Stimulated activated naive CD8-positive, alpha-beta T cell treated with anti-CD3 and anti-CD28 coated beads, Interleukin-15, amount 100 ng/mL, for 72 hours (primary cell): ENCODE measurements at places on chromosomes 4 and X.

DNA sequence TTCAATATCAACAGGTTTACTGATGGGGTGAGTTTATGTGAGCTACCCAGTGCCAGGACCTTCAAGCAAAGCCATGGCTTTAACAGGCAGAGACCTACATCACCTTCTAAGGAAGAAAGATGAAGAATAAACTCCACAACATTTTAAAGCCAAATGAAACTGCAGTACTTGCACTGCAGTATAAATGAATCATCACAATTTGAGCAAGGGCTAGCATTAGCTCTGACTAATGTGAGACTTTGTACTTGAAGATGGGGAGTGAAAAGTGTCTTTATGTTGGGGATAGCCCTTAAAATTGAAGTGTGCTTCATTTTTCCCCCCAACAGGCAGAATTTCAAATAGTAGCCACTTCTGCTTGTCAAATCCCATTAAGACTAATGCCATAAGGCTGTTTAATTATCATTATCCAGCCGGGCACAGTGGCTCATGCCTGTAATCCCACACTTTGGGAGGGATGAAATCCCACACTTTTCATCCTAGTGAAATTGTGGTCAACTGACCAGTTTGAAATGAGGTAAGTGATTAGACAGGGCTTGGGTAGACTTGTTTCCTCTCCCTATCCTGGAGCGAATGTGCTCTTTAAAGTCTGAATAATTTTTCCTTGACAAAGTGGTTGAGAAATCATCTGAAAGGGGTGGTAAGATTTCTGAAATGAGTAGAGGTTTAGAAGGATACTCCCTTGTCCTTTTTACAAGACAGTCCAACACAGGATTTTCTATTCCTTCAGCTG, 27.2 kb upstream of the GPR34 start:
- no peak for DNase-seq

- no peak for DNase-seq
Measured at GRCh38 chrX:48470110-48470832, at the start of gene SLC38A5. TSS of gene SLC38A5 (minus strand) at chrX:48470260. CDS start at chrX:48467924, 2,336 bp downstream.

DNA sequence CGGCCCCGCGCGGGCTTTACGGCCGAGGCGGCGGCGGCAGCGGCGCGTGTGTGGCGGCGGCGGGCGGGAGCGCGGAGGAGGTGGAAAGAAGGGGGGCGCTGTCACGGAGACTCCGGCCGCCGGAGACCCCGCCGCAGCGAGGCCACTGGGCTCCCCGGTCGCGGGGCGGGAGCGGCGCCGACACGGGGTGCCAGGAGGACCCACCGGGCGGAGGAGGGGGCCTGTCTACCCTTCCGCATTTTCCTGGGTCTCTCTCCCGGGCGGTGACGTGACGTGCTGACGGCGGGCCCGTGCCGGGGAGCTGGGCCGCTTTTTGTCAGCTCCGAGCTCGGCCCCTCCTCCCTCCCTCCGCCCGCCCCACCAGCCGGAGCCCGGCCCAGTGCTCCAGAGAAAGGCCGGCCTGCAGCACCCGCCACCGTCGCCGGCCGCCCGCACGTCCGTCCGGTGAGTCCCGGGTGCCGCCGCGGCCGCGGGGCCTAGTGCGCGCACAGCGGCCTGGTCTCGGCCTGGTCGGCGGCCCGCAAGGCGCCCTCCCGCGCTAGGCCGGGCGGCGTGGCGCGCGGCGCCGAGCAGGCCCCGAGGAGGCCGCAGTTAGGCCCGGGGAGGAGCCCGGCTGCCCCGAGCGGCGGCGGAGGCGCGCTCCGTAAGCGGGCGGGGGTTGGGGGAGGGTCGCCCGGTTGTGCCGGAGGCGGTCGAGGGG, at the start of gene ZFX:
Gene ZFX, plus strand, starts transcription at position 379 of the 700 bp plus-strand sequence. CDS start 23,014 bp downstream, outside the sequence.
- DNase-seq: peak; percentile 64

- no peak for DNase-seq
Measured at GRCh38 chr4:121860121-121860520, 10.2 kb downstream of the BBS7 start.

- no peak for DNase-seq
Measured at GRCh38 chrX:101449279-101449678, 36.0 kb upstream of the ARMCX4 start.

DNA sequence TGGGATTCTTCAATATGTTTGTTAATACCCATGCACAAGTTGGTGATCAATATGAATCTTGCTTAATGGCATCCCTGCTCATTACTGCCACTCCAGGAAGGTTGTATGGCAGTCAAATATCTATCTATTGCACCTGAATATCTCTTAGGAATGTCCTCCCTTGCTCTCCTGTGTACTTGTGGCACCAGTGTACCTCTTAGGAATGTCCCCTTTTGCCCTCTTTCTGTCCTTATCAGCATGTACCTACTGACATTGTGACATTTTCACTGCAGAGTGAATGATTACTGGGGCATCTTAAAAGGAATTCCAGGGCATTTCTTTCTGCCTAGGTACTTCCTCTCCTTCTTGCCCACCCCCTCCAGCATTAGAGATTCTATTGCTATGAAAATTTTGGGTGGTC, 163.8 kb upstream of the CENPE start:
- no peak for DNase-seq

- DNase-seq: peak; percentile 87
Measured at GRCh38 chr4:146945556-146946374, at the start of gene TTC29. TSS of gene TTC29 (minus strand) at chr4:146945864. CDS start at chr4:146939895, 5,969 bp downstream.
